Lung (tissue), 17 donors: ENCODE measurements at places on chromosomes 16 and 17. TPM values are rescaled to one million over a fixed set of nuclear protein-coding genes. Genes with fewer than 3 reads are reported as not detected.

The CDR2L gene
- 8.5 TPM for polyA plus RNA-seq

GRCh38 chr16:87733190-87733589 is 32.6 kb downstream of the KLHDC4 start:
- H3K4me1 ChIP-seq = no peaks in the 10 kb centered on the region
- H3K36me3 ChIP-seq = peaks cover 7% of the 10 kb centered on the region

DNA sequence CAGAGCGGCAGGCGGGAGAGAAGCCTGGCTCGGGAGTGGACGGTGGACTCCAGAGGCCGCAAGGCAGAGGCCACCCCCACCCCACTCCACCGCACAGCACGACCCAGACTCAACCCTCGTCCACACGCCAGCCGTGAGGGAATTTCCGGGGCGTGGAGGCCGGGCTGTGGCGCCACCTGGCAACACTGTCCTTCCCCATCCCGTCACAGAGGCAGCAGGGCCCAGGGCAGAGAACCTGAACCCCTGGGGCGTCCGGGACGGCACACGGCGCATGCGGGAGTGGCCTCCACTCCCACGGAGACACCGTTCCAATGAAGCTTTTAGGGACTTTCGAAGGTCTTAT is 23.5 kb downstream of the GNPTG start:
- no peak overlapping the region for H3K27ac ChIP-seq
- DNase-seq = no peak
- no peak overlapping the region for H3K4me3 ChIP-seq
- H3K4me1 ChIP-seq = no peaks in the 10 kb centered on the region

- H3K4me1 ChIP-seq = no peaks in the 10 kb centered on the region
- no peak overlapping the region for H3K4me3 ChIP-seq
- H3K36me3 ChIP-seq = peaks cover 10% of the 10 kb centered on the region
- peak; percentile 85 for DNase-seq
These were observed 2.4 kb upstream of the BCKDK start for GRCh38 chr16:31105677-31106213.

GRCh38 chr17:57418463-57419246 is 162.3 kb downstream of the MSI2 start:
- no peaks in the 10 kb centered on the region for H3K27me3 ChIP-seq
- H3K4me3 ChIP-seq = no peak overlapping the region

DNA sequence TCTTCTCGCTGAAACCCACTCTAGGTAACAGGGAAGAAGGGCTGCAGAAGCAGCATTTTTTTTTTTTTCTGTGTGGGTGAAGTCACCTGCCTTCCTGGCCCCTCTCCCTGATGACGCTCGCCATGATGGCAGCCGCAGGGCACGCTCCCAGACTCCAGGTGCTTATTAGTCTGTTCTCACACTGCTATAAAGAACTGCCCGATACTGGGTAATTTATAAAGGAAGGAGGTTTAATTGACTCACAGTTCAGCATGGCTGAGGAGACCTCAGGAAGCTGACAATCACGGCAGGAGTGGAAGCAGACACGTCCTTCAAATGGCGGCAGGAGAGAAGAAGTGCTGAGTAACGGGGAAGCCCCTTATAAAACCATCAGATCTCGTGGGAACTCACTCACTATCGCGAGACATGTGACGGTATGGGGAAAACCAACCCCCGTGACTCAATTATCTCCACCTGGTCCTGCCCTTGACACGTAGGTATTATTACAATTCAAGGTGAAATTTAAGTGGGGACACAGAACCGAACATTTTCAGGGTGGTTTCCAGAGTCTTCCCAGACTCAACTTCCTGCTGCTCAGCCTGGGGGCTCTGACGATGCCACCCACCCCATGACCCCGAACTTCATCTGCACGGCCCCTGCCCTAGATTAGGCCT is 34.9 kb upstream of the NLRP1 start:
- H3K27me3 ChIP-seq = peaks cover 4% of the 10 kb centered on the region
- no peak overlapping the region for H3K4me3 ChIP-seq
